Kidney glomerular epithelial cell (primary cell): ENCODE measurements at places on chromosomes 5 and 9.

- no peak for DNase-seq
These were observed 146.5 kb downstream of the CACNA1B start for GRCh38 chr9:138024131-138024530.

GRCh38 chr9:129163753-129164152 is 14.3 kb downstream of the IER5L start:
- no peak for DNase-seq

GRCh38 chr5:138651767-138652117 is 76.5 kb upstream of the HSPA9 start:
- no peak for DNase-seq

DNA sequence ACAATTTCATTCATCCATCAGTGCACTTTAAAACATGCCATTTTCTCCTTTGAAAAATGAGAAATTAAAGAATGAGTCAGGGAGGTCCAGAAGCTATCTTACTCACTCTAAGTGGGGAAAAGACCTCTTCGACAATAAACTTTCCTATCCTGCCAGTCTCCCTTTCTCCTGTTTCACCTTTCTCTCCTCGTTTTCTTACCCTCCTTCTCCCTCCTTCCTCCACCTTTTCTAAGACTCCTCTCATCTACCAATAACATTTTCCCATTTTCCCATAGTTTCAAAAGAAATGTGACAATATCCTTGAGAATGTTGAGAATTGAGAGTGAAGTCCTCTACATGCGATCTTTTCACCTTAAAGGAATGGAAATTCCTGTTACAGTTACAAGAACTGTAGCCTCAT is 450.5 kb upstream of the GRAMD2B start:
- DNase-seq: peak; percentile 16

DNA sequence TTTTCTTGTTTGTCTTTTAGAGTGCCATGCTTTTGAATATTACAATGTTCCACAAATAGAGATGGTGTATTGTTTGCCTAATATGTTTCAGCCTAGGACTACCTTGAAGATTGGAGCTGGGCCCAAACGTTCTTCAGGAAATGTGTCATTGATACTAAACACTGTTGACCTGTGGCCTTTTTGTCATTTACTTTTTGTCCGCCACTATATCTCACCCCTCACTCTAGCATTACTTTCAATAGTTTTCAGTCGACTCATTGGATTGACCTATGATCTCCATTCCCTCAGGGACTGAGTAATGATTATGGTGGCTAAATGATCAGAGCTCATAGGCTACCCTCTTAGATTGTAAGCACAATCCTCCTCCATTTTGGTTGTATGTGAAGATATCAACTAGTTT is 115.8 kb downstream of the NUDT12 start:
- DNase-seq: no peak

DNA sequence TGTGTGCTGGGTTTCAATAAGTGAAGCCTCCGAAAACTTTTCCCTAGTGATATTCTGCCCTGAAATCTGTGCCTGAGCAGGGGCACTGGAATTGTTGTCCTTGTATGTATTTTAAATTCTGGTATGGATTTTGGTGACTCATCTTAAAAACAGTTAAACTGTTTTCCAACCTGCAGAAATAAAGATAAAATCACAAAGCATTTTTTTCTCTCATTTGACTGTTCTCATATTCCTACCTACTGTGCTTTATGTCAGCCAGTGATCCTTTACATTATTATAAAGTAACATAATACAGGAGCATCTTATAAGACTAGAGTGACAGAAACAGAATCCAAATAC is 10.9 kb upstream of the TAF11L2 start:
- DNase-seq: no peak

GRCh38 chr9:78009186-78009585 is 22.4 kb downstream of the GNAQ start:
- DNase-seq: no peak

DNA sequence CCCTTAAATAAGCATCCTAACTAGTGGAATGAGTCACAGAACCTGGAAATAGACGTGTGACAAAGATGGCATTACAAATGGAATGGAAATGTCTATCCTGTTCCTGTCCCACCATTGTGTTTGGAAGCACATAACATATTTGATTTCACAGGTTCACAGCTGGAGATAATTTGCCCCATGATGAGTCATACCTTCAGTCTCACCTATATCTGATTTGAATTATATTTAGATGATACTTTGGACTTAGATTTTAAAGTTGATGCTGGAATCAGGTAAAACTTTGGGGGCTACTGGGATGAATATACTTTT is 92.5 kb downstream of the CEMIP2 start:
- no peak for DNase-seq

DNA sequence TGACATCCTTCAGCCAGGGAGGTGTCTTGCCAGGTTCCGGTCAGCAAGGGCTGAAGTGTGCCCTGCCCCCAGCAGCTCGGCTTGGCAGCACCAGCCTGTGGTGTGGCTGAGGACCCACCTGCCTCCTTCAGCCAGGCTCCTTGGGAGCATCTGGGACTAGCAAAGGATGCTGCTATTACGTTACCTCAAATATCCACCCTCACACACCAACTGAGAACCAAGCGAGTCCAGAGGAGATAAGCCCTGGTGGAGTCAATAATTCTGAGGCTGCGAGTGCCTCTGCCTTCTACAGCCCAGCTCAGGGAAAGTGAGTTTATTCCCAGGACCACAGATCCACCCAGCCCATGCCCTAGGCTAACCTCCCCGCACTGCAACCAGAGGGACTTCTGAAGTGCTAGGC is 57.1 kb upstream of the FSTL4 start:
- DNase-seq: no peak

- no peak for DNase-seq
These were observed 53.6 kb downstream of the PDCD1LG2 start for GRCh38 chr9:5563886-5564285.

- DNase-seq: no peak
These were observed 392.0 kb downstream of the ZSWIM6 start for GRCh38 chr5:61724102-61724501.

GRCh38 chr5:35269006-35269405 is 38.7 kb upstream of the PRLR start:
- DNase-seq: no peak

- DNase-seq: no peak
These were observed 55.7 kb upstream of the SYNPO start for GRCh38 chr5:150584556-150585335.

GRCh38 chr9:126489581-126490213 is 124.0 kb upstream of the LMX1B start:
- no peak for DNase-seq

DNA sequence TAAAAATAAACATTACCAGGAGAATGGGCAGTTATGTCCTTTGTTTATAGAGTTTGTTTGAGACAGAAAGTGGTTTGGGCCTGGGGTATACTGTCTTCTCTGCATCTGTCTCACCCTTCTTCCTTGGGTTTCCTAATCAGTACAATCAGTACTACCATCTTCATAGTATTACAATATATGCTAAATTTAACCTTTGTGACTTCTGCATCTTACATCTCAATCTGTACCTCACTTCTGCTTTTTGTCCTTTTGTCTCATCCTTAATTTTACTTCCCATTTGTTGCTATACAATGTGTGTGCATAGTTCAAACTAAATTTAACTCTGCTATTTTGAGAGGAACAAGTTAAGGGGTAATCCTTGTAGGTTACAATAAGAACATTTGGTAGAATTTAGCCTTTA is 19.6 kb downstream of the FBXO38 start:
- DNase-seq: no peak

GRCh38 chr9:120911295-120911837 is 15.2 kb downstream of the TRAF1 start:
- no peak for DNase-seq

DNA sequence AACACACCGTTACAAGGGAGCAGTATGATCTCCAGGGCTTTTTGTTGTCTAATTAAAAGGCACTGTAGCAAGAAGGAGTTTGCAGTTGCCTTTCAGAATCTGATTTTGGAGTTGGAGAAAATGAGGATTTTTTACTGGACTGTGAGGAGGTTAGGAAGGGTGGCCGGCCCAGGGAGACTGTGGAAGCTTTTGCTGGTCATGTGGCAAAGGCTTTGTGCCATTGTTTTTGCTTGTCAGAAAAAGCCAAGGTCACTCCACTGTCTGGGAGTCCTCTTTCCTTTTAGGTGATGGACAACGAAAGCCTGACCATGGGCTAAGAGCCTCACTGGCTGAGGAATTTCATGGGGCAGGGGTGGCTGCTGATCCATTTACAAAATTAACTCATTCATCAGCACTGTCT is 10.3 kb upstream of the WHRN start:
- DNase-seq: no peak

GRCh38 chr5:35804841-35805240 is 51.9 kb upstream of the IL7R start:
- DNase-seq: no peak

DNA sequence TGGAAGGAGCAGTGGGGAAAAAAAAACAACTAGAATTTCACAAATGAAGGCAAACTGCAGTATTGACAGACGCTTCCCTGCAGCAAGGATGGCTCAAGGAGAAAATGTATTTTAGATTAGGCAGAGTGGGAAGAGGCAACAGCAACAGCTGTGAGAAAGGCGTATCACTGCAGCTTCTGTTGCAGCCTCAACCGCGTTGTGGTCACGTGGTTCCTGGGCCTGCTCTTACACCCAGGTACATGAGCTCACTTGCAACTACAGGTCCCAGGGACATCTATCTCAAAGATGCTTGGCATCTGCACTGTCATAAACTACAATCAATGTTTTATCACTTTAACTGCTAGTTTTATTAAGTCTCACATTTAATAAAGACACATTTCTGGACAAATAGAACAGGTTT is 36.0 kb upstream of the GOLM1 start:
- DNase-seq: no peak

- DNase-seq: no peak
These were observed 2.6 kb downstream of the NFIB start for GRCh38 chr9:14311171-14311949.

DNA sequence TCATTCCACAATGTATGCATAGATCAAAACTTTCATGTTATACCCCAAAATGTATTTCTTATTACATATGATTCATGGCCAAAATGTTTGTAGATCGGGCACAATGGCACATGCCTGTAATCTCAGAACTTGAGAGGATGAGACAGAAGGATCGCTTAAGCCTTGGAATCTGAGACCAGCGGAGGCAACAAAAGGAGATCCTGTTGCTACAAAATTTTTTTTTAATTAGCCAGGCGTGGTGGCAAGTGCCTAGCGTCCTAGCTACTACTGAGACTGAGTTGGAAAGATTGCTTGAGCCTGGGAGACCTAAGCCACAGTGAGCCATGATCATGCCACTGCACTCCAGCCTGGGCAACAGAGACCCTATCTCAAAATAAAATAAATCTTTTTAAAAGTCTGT is 89.9 kb downstream of the MAPKAP1 start:
- no peak for DNase-seq

DNA sequence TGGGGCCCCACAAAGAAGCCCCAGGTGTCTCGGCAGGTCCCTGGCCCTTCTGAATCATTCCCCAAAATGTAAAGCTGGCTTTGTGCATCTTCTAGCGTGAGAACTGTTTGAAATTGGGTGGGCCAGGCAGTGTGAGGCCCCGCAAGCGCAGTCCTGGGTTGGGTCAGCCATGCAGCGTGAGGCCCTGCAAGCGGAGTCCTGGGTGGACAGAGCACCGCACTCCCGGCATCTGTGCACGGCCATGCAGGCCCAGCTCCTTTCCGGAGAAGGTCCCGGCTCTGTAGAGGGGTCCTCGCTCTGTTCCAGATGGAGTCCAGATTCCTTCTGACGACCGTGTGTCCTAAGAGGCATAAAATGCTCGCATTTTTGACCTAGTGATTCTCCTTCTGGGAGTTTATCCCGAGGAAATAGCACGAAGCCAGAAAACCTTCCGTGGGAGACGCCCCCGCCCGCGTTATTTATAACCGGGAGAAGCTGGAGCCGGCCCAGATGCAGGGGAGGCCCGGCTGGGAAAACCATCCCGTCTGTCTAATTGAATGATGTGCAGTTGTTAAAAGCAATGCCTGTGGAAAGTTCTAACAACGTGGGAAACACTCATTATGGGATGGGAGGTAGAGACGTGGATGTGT is 19.4 kb upstream of the NOTCH1 start:
- DNase-seq: no peak

GRCh38 chr9:93952784-93953495 is 2.2 kb downstream of the BARX1 start:
- DNase-seq: no peak

DNA sequence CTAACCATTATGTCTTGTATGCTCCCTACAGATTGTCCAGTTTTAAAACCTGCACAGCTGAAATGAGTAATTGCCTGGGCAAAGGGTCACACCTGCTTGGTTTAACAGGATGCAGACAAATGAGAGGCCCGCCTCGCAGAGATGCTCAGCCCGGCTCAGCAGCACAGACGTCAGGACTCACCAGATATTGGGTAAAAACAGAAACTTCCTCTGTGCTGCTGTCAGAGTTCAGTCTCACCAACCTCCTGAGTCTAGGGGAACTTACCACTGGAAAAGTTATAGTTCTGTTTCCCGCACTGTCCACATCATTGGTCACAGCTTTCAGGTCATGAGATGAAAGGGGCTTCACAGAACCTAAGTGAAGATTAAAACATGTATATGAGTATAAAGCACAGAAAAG is 152.5 kb downstream of the ESM1 start:
- DNase-seq: no peak

- no peak for DNase-seq
These were observed 84.1 kb downstream of the MAMDC2 start for GRCh38 chr9:70127540-70128416.

GRCh38 chr5:62038024-62038423 is 268.0 kb upstream of the KIF2A start:
- DNase-seq: no peak

- no peak for DNase-seq
These were observed 329 bp downstream of the SYK start for GRCh38 chr9:90801973-90802322.

- DNase-seq: peak; percentile 26
These were observed 125.6 kb upstream of the SLCO6A1 start for GRCh38 chr5:102624405-102624804.

DNA sequence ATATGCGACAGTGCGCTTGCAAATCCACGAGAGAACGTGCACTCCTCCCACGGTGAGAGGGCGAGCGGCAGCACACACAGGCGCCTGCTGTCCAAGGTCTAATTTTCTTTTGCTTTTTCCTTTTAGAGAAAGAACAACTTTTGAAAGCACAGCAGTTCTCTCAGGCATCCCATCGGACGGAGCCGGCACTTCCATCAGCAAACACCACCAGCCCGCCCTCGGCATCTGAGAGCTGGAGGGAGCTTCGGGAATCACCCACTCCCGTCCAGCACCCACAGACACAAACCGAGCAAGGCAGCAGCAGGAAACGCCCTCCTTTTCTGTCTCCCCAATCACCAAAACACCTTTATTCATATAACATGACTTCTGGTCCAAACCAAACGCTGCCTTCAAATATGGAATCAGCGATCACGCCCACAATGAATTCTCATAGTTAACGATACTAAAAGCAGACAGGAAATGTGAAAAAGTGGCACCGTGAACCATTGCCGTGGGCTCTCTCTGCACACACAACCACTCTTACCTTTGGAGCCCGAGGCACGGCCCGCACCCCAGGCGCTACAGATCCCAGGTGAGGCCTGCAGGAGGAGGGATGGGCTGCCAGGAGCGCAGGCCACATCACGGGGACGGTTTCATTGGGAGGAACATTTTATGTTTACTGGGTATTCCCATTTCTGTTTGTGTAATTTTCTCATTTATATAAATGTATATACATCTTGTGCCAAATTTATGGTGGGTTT is 14.2 kb downstream of the LPCAT1 start:
- DNase-seq: no peak

- DNase-seq: no peak
These were observed 10.3 kb upstream of the PRUNE2 start for GRCh38 chr9:76916231-76916630.
